Fibroblast of skin of left biceps (primary cell): ENCODE measurements at places on chromosomes 12 and 14.
A peak's percentile ranks its signal among the peaks of the same experiment; 100 is the strongest.

DNA sequence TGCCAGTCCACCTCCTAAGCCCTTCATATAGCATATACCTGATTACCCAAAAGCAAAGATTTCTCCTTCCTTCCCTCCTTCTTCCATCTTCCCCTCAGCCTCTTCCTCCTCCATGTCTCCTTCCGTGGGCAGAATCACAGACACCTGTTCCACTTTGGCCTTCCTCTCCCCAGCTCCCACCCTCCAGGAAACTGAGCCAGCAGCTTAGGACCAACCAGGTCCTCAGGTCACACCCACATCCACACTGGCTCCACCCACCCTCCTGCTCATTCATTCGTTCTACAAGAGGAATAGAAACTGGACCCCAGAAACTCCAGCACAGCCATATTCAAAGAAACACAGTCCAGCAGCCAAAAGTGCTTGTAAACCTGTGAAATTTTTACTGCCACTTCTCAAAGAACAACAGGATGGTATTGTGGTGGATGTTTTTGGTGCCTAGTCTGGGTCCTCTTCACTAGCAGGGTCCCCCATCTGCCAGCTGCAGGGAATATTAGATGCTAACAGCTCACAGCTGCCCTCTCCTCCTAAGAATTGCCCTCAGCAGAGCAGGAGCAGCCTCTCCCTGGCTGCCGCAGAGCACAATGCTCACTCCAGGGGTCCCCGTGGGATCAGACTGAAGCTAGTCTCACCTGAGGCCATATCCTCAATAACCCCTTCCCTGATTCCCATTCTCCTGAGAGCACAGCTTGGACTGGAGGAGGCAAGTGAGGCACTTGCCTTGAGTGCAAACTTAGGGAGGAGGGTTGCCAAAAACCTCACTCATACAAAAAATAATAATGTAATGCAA, 18.4 kb downstream of the CMKLR1 start:
- no peak for DNase-seq

- DNase-seq, result no peak
These were observed 13.8 kb downstream of the NFKBIA start for GRCh38 chr14:35390577-35391387.

GRCh38 chr14:72008666-72009065, 76.4 kb downstream of the RGS6 start:
- no peak for DNase-seq

GRCh38 chr14:61585598-61586543, 109.4 kb upstream of the HIF1A start:
- no peak for DNase-seq

DNA sequence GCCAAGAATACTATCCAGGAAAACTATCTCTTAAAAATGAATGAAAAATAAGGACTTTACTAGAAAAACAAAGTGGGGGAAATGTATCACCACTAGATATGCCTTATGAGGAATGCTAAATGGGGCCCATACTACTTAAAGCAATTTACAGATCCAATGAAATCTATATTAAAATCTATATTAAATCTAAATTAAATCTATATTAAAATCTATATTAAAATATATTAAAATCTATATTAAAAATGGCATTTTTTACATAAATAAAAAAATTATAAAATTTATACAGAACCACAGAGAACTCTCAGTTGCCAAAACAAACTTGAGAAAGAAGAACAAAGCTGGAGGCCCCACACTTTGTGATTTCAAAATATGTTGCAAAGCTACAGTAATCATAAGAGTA, 234.5 kb downstream of the RPL10L start:
- DNase-seq, result no peak

- DNase-seq, result no peak
These were observed 10.3 kb upstream of the MTA1 start for GRCh38 chr14:105409364-105409763.

DNA sequence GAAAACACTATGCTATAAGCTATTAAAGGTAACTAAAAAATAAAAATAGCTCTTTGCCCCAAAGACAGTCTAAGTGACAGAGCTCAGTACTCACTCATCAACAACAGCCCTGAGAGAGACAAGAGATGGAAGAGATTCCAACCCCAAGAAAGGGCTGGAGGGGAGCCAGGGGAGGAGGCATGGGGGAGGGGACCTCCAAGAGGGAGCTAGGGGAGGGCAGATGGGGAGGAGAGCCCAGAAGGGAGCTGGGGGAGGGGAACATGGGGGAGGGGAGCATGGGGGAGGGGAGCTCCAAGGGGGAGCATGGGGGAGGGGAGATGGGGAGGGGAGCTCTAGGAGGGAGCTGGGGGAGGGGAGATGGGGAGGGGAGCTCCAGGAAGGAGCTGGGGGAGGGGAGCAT, 7.7 kb downstream of the SSH1 start:
- DNase-seq, result peak; percentile 44

DNA sequence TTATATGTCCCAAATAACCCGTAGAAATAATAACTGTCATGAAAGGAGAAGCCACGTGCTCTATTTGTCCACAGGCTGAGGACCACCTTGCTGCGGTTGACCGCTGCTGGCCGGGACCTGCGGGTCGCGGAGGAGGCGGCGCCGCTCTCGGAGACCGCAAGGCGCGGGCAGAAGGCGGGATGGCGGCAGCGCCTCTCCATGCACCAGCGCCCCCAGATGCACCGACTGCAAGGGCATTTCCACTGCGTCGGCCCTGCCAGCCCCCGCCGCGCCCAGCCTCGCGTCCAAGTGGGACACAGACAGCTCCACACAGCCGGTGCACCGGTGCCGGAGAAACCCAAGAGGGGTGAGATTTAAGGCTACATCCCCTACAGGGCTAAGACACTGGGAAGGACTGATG, 21.0 kb downstream of the RPGRIP1 start:
- DNase-seq, result no peak

- DNase-seq, result no peak
These were observed 164.5 kb downstream of the CRADD start for GRCh38 chr12:93841671-93842070.

- no peak for DNase-seq
These were observed 104.7 kb downstream of the C12orf42 start for GRCh38 chr12:103391103-103391502.

DNA sequence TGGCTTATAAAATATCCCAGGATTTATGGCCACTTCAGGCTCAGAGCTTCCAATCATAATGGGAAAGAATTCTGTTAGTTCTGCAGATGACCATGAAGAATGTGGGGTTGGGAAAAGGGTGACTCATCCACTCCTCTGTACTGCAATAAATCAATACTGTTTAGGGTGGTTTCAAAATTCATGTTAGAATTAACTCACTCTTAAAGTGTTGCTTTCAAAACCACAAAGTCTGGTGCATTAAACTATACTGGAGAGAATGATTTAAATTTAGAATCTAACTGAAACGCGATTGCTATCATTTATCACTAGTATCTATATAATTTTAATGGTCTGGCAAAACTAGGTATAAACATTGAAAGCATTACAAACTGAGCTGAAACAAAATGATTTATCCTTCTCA, 798 bp downstream of the CCDC198 start:
- peak; percentile 84 for DNase-seq

DNA sequence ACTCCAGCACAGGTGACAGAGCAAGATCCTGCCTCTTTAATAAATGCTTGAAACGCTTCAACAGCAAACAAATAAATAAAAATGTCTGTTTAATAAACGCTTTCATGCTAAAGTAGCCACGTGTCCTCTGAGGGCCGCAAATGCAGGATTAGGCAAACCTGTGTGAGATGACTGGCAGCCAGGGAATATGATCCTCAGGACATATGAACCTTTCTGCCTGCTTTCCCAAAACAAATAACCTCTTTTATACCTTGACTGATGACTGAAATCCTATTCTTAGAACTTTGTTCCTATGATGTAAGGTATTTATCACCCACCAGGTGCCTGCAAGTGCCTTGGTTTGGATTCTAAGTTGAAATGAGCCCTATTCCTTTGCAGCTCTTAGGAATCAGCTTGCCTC, 14.5 kb upstream of the FLVCR2 start:
- DNase-seq, result no peak

DNA sequence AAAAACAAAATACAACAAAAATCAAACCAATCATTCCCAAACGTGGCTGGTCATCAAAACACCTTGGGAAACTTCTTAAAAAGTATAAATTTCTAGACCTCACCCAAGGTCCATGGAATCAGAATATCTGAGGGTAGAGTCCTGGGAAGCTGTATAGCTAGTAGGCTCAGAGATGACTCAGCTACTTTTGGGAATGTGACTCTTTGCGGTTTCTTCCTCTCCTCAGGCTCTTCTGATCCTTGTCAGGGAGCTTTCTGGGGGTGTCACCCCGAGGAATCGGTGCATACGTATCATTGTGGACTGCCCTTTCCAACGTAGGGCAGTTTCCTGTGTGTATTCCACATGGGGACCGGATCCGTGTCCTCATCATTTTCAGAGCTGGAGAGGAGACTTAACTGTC, 14.8 kb downstream of the JDP2 start:
- DNase-seq, result no peak

DNA sequence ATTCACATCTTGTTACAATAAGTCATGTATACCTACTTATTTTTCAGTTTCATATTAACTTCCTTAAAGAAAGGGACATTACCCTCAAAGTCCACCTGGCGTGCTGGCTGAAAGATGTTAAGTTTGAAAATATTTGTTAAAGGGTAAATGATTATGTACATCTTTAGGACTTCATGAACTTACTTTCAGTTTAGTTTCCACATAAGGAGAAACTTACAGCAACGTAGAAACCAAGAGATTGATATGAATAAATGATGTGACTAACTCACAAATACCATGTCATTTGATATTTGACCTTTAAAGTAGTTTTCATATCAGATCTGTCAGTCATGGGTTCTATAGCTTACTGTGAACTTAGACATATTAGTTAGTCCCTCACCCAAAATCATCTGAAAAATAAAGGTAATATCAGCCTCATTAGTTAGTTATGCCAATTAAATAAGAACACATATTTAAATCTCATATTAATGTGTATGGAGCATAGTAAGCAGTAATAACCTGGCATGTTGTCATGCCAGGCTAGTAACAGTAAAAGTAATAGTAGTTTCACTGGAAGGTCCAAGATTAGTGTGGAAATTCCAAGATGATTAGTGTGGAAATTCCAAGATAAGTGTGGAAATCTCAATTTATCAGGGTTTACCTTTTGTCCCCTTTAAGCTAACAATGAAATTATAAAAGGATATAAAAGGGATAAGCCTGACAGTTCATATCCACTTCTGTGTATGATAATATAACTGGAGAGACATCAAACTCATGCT, 1.9 kb upstream of the CLEC2D start:
- no peak for DNase-seq

- DNase-seq, result no peak
These were observed 6.2 kb upstream of the DYRK4 start for GRCh38 chr12:4555804-4556203.

GRCh38 chr12:52903285-52903854, 1.5 kb downstream of the KRT8 start:
- DNase-seq, result peak; percentile 61

DNA sequence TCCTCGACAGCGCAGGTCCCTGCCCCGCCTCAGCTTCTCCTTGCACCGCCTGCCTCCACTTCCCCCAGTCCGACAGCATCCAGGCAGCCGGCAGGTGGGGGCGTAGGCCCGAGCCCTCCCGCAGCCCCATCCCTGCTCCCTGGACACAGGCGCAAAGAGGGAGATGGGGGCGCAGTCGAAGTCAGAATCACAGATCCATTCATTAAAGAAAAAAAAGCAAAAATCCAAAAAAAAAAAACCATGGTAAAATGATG, 41.2 kb downstream of the RFLNA start:
- DNase-seq, result no peak

GRCh38 chr12:31662176-31662849, 2.8 kb downstream of the ETFBKMT start:
- no peak for DNase-seq

DNA sequence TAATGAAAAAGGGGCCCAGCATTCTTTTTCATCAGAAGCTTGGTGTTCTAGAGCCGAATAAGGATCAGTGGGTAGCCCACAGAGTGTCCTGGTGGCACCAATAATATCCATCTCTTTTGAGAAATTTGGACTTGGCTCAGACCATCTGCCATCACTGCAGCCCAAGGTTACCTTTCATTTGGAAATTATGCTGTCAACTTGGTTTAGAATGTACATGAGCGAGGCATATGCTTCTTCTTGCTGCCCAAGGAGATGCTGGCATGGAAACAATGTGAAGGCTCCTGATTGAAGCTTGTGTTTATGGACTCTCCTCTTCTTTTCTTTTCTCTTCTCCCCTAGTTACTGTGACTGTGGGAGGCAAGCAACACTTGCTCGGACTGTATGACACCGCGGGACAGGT, 50.0 kb downstream of the GPHB5 start:
- DNase-seq, result no peak

GRCh38 chr14:100129161-100129589, 30.3 kb downstream of the DEGS2 start:
- DNase-seq, result no peak

DNA sequence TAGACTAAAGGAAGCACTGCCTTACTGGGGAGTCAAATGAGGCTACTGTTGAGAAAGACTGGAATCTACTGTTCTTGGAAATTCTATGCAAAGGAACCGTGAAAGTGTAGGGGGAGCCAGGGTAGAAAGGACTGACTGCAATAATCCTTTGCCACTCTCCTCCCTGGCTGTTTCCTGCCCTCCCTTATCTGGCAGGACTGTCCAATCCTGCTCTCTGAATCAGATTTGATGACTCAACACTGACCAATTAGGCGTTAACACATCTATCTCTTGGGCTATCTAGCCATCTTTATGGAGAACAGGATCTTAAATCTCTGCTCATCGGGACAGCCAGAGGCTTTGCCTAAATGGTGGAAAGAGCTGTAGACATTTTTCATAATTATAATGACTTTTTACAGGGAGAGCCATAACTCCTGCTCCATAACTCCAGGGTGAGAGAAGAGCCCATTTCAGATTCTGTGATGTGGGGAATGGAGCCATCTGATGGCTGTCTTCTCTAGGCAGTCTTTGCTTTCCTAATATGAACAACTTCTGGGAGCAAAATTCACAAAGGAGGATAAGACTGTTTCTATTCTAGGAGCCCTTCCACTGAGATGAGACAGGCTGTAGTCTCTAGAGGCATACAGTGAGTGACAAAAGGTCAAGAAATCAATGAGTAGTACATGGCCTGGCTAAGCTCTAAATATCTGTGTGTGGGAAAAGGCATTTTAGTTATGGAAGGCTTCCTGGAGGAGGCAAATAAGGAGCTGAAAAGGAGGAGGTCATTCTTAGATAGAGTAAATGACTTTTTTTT, 68.9 kb upstream of the CISTR start:
- DNase-seq, result no peak

DNA sequence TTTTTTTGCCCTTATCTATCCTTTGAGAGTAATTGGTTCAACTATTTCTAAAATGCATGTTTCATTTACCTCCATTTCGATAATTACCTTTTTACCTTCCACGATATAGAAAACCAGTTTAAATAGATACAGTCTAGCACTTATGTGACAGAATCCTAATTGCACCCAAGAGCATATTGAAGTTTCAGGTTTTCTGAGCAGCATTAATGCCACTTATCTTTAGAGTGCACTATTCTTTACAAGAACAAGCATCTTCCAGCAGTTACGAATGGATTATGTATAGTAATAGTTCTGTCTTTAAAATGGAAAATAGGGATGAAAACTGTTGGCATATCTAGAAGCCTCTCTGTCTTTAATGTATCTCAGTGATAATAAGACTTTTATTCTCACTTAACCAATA, 82.2 kb upstream of the ATXN7L3B start:
- DNase-seq, result no peak
